ENCODE measurements at places on chromosomes 3 and 15.

- no peak for DNase-seq
Observed at GRCh38 chr15:68399096-68400065, 32.6 kb downstream of the ITGA11 start.

- no peak for DNase-seq
Observed at GRCh38 chr3:80733522-80734176, 965.9 kb upstream of the ROBO1 start.

DNA sequence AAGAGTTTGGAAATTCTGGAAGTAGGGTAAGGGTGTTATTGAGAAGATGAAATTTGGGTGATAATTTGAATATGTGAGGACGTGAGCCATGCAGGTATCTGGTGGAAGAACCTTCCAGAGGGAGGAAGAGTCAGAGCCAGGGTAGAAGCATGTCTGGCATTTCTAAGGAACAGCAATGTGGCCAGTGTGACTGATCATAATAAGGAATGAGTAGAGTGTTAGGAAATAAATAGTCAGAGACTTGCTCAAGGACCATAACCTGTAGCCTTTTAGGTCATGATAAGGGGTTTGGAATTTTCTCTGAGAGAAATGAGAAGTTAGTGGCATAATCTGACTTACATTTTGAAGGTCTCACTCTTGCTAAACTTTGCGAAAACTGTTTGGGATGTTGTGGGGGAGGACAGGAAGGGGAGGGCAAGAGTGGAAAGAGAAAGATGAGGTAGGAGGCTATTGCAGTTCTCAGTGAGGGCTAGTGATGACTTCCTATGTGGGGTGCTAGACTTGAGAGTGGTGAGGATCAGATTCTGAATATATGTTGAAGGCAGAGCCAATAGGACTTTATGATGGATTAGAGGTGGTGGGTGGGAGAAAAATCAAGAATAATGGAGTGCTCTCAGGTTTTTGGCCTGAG is 568.3 kb downstream of the AGBL1 start:
- DNase-seq = no peak

GRCh38 chr3:134392336-134392983 is 18.2 kb upstream of the AMOTL2 start:
- no peak for DNase-seq

DNA sequence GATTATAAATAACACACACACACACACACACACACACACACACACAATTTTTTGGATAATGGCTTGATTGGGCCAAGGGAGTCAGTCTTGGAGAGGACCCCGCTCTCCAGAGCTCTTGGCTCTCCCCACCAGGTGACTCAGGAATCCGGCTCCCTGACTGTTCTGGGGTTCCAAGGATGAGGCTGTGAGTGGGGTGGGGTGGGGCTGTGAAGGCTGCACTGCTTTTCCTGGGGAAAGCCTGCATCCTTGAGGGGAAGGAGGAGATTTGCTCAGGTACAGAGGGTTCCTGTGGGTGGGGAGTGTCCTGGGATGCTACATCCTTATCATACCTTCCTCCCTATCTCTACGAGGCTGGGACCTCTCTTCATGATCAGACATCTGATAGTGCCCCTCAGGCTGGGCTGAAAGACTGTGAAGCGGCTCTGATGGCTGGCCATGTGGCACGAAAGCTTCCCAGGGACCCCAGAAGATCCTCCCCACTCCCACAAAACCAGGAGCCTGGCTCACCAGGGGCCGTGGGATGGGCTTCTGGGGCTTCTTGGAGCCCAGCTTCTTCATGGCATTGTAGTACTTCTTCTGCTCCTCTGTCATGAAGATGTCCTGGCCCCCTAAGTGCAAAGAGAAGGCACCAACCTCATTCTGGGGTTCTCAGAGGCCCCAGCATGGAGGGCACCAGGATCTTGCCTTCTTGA is 59.2 kb downstream of the EXOG start:
- no peak for DNase-seq

All from KG1 (cell line).